HepG2 (cell line): ENCODE measurements at places on chromosomes 5 and 9. TPM values are rescaled to one million over a fixed set of nuclear protein-coding genes. Genes with fewer than 3 reads are reported as not detected.

Gene KIF27
- 4.1 and 4.4 TPM in 2 replicates for total RNA-seq

Gene CER1
- total RNA-seq = not detected in 2 replicates

- DNase-seq = no peak
These were observed 60.6 kb upstream of the FCN1 start for GRCh38 chr9:134978272-134978671.

DNA sequence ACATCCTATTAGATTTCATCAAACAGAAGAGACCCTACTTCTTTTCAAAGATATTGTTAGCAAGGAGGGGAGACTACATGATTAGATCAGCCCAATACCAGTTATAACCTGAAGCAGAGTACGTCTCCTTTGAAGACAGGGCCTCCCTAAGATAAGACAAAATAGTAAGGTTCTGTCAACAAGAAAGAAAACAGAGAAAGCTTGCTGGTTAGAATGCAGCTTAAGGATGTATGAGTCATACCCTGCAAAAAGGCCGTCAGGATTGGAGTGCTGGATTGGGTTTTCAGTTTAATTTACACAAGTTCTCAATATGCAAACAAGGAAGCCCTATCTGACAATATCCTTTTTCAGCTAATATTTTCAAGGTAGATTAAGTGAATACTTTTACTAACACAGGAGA is 1581.2 kb upstream of the WWC1 start:
- no peak for DNase-seq

- DNase-seq = no peak
These were observed 12.4 kb downstream of the SLC30A5 start for GRCh38 chr5:69105996-69106906.

DNA sequence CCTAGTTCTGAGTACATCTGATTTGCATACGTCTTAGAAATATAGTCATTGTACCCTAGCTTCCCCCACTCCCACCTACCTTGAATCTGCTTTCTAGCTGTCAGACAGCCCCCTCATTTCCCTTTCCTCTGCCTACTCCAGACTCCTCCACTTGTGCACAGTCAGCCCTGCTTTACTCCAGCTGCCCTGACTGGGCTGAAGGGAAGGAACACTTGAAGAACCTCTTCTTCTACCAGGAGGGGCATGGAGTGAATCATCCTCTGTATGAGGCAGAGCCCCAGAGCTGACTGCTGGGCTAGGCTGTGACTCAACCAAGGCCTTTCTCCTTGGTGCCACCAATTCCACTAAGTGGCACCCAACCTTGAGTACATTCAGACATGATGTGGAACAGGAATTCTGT is 18.1 kb upstream of the ZFR start:
- DNase-seq = no peak

Gene NOXA1
- total RNA-seq = 0.63 and 1.2 TPM in 2 replicates

DNA sequence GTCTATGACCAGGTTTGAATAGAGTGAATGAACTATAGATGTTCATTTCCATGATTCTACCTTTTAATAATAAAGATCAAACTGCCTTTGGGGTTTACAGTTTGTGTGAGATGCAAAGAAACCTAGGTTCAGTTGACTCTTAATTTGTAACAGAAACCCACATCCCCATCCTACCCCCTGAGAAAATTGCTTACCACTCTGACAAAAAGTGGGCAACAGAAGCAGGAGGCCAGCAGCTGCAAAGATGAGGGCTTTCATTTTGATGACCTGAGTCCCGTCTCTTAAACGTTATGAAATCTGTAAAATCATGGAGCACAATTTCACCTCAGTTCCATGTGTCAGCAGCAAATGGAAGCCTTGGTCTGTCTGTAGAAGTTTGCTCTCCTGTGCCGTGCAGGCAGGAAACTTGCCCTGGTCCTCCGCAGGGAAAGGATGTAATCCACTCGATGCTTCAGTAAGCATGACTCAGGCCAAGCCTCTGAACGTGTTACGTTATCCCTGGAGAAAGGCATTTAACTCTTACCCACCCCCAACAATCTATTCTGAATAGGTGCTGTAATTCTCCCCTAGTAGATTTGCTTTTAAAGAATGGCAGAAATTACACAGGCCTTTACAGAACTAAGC is at the start of gene F2RL2:
TSS of gene F2RL2 (minus strand) at position 431 of the 624 bp plus-strand sequence. CDS start at position 258, 173 bp downstream.
- no peak for DNase-seq
